ENCODE measurements at places on chromosomes 5 and 9. TPM values are rescaled to one million over a fixed set of nuclear protein-coding genes. Genes with fewer than 3 reads are reported as not detected.

Gene SCGB3A1
- not detected for total RNA-seq

Gene TYRP1
- 0.23 TPM for total RNA-seq

Gene PAEP
- total RNA-seq, result 0.77 TPM

Gene STKLD1
- total RNA-seq, result 3.4 TPM

Gene PCDHGB6
- 1.4 TPM for total RNA-seq

Gene SOWAHA
- not detected for total RNA-seq

Gene PCDHGB5
- 23.3 TPM for total RNA-seq

Gene AK8
- 0.82 TPM for total RNA-seq

Gene NEURL1B
- 1.5 TPM for total RNA-seq

Gene SLC36A3
- total RNA-seq, result not detected

Gene GPR150
- total RNA-seq, result 0.26 TPM

Gene LCNL1
- 2.2 TPM for total RNA-seq

Gene PIGO
- 13.3 TPM for total RNA-seq

Gene GRIA1
- not detected for total RNA-seq

Gene SYK
- total RNA-seq, result not detected

Gene PLAC8L1
- total RNA-seq, result not detected

Gene IFNB1
- not detected for total RNA-seq

Gene EGFLAM
- 2.0 TPM for total RNA-seq

Gene HK3
- total RNA-seq, result not detected

Gene GRM6
- total RNA-seq, result not detected

Gene ADAMTSL2
- 2.8 TPM for total RNA-seq

Gene HTR1A
- not detected for total RNA-seq

Gene DMRT3
- total RNA-seq, result not detected

Gene FOXD4L6
- 0.09 TPM for total RNA-seq

Gene SLC6A19
- total RNA-seq, result not detected

All from pericardium fibroblast (primary cell).